ENCODE measurements at places on chromosomes 7 and 10.

GRCh38 chr10:75430000-75430763 lies 1.2 kb upstream of the LRMDA start:
- no peak for DNase-seq

DNA sequence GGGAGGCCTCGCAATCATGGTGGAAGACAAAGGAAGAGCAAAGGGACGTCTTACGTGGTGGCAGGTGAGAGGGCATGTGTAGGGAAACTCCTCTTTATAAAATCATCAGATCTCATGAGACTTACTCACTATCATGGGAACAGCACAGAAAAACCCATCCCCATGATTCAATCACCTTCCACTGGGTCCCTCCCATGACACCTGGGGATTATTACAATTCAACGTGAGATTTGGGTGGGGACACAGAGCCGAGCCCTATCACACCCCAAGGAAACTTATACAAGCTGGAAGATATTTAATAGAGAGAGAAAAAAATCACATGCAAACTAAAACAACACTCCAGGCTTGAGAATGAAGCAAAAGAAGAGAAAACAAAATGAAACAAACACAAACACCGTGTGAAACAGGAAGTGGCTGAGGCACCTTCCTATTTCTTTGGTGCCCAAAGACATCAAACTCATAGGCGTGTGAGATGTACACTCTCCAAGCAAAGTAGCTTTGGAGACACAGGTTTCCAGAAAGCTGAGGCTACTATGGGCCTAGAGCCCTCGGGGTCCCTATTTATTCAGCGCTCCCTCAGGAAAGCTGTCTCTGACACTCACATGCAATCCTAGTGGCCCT lies 97.2 kb downstream of the PRKCQ start:
- DNase-seq, result no peak

DNA sequence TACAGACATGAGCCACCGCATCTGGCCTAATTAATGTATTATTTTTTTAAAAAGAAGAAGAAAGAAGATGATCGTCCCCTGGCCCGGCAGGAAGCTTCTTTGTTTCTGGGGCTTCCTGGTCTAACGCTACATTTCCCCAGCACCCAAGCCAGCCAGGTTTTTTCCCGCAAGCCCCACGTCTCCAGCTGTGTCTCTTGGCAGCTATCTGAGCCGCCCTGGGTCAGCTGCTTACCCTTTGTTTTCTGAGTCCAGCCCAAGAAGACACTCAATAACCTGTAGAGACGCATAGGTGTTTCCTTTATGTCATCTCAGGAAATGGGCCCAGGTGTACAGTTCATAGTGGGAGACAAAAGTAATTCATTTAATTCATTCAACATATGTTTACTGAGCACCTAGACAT lies 110.2 kb downstream of the MTPAP start:
- DNase-seq, result no peak

DNA sequence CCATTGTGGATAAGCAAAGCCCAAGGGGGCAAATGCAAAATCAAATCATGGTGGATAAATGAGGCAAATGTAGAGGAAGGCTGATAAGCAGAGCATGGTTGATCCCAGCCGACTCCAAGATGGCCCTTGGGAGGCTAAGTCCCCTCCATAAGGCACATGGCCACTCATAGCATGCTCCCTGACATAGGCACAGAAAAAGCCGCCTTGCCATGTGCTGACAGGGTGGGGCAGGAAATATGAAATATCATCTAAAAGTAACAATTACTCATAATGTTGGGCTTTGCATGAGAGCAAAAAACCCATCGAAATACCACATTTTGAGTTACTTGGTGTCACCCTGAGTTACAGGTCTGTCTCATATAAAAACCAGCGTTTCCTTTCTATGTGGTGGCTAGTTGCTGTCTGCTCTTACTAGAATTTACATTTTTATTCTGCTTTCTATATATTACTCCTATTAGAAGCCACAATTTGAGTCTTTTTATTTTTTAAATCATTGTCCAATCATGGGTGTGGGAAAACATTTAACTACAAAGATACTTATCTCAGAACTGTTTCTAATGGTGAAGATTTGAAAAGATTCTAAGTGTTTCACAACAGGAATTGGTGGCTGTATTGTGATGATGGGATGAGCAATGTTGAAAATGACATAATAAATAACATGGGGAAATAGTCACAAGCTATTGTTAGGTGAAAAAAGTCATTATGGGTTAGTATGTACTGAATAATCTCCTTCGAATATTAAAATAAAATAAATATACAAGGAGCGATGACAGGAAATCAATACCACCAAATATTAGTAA lies 102.7 kb downstream of the CUBN start:
- DNase-seq, result no peak

- DNase-seq, result no peak
Observed at GRCh38 chr7:116400522-116400921, 99.0 kb upstream of the CAV2 start.

GRCh38 chr10:33304423-33305225 lies 29.8 kb downstream of the NRP1 start:
- no peak for DNase-seq

GRCh38 chr10:103053659-103054581 lies 135.8 kb downstream of the CNNM2 start:
- DNase-seq, result peak; percentile 42

- no peak for DNase-seq
Observed at GRCh38 chr10:99788598-99789256, 6.3 kb downstream of the ABCC2 start.

- no peak for DNase-seq
Observed at GRCh38 chr7:116340943-116341907, 130.9 kb downstream of the TES start.

DNA sequence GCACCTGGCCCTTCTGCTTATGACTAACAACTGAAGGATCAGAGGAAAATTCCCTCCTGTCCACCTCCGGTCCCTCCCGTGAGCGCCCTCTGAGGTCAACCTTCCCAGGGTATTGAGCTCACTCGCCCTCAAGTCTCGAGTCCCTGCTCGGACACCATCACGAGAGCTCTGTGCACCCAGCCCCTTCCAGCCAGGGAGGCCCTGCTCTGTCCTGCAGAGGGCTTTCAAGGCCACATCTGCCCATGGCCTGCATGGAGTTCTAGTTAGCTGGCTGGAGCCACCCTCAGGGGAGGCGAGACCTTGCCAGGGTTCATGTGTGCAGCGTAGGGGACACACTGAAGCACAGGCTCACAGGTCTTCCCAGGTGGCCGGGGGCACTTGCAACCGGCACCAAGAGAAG lies 110.9 kb upstream of the MACROH2A2 start:
- DNase-seq, result no peak

- no peak for DNase-seq
Observed at GRCh38 chr10:105075031-105075430, 433.9 kb downstream of the SORCS3 start.

GRCh38 chr10:128263891-128264688 lies 137.9 kb upstream of the MKI67 start:
- DNase-seq, result peak; percentile 30

DNA sequence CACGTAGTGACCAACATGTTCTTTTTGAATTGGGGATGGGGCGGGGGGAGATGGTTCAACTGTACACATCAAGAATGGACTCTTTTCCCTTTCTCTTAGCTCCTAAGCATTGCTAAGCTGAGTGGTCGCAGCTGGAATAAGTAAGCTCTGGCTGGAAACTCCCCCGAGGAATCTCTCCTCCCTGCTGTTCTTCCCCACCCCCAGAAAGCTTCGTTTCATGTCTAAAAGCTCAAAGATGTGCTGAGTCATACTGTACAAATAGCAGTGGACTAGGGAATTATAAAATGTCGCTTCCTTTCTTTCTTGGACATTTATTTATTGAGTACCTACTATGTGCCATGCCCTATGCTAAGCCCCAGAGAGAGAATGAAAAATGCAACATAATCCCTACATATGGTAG lies 191.1 kb upstream of the ADO start:
- no peak for DNase-seq

GRCh38 chr10:106873770-106874603 lies 290.5 kb downstream of the SORCS1 start:
- DNase-seq, result no peak

GRCh38 chr10:123798856-123799255 lies 92.8 kb downstream of the CPXM2 start:
- DNase-seq, result no peak

DNA sequence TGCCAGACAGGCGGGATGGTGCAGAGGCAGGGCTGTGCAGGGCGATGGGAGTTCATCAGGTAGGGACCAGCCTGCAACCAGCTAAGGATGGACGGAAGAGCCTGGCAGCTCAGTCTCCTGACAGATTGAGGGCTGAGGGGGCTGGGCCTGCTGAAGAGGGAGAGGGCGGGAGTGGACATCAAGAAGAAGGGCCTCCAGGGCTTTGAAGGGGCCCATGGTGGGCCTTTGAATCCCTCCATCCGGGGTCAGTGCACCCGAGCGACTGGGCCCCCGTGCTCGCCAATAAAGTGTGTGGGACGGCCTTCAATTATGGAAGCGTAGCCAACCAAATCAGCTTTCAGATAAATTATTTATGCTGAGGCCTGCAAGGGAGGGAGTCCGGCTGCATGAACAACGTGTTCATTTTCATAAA lies 431.2 kb downstream of the RPS24 start:
- DNase-seq, result no peak

DNA sequence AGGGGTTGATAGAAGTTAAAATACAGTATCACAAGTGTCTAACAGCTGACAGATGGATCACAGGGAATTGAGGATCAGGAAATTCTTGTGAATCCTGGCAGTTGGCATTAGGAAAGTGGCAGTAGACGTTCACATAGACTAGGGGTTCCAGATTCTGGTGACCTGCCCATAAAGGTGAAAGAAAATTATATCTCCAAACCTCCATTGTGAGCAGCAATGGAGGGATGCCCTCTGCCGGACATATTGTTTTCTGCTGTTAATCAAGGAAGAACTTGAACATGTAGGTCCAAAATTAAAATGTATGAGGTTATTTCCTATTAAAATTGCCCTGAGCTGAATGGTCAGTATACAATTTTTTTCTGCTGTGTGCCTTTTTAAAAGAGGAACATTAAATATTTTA lies 5.1 kb downstream of the NME8 start:
- DNase-seq, result no peak

DNA sequence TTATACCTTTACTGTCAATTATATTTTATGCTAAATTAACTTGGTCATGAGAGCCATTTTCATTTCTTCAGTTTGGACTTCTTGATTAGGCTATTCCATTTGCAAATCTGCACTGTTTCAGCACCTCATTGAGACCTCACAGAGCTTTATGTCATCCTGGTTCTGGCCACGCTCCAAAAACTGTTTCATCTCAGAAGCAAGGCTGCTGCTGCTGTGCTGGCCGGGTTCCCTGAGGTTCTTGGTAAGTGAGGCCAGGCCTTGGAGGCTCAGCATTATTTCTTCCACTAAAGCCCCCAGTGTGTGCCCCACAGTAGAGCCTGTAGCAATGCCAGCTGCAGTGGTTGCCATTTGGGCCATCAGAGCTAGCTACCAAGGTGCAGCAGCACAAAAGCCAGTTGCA lies 7.8 kb upstream of the ZNF485 start:
- no peak for DNase-seq

DNA sequence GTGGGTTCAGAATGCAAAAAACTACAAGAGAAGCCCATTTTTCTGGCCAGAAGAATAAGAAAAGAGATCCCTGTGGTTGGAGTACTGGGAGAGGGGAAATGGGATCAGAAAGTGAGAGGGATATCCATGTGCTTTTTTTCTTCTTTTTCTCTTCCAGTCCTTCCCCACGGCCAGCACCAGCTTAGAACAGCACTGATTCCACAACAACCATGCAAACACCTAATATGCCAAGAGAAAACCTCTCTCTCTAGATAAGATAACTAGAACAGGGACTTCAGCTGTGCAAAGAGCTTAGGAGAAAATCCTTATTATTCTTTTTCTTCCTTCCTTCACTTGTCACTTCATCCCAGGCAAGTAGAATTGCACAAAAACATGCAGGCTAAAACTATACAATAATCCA lies 83.5 kb downstream of the ELAPOR2 start:
- no peak for DNase-seq

DNA sequence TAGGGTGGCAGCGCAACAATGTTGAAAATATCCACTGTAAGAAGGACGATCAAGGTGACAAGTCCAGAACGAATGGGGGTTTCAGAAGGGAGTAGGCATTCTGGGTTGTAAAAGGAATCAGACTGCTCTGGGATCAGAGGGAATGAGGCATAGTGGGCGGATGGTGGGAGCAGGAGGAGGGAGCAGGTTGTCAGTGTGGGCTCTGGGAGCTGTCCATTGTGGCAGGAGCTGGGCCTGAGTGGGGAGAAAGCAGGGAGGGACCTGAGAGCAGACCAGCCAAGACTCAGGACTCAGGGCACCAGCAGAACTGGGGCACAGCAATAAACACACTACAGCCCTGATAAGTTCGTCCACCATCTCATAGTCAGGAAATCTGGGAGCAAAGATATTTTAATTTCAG lies 292.6 kb upstream of the MKI67 start:
- no peak for DNase-seq

GRCh38 chr10:110784198-110784597 lies 87.5 kb upstream of the PDCD4 start:
- no peak for DNase-seq

DNA sequence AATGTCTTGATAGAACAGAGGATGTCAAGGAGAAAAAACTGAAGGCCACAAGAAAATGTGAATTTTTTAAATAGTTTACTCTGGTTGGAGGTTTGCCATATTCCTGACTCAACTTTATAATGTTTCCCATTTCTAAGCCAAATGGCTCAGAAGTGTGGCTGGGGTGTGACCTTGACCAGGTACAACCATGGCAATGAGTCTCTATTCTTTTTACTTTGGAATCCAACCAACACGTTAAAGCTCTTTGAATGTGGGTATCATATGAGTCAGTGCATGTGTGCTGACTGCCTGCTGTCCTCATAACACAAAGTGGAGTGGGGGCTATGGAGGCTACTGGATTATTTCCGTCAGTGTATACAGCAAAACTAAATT lies 33.5 kb upstream of the DLD start:
- DNase-seq, result no peak

DNA sequence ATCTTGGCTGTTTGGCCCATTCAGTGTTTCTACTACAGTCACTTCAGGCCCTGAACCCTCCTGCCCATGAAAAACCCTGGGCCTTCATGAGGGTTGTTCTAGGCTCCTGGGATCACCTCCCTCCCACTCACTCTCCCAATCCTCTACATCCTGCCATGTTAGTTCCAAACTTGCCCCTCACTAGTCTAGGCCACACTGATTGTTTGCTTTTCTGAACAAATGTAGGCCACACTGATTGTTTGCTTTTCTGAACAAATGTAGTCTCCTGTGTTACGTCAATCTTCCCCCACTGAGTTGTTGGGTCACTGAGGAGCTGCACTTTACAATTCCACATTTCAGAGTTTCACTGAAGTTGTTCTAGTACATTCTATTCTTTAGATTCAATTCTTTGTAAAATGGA lies 5.3 kb upstream of the ALDH18A1 start:
- no peak for DNase-seq

DNA sequence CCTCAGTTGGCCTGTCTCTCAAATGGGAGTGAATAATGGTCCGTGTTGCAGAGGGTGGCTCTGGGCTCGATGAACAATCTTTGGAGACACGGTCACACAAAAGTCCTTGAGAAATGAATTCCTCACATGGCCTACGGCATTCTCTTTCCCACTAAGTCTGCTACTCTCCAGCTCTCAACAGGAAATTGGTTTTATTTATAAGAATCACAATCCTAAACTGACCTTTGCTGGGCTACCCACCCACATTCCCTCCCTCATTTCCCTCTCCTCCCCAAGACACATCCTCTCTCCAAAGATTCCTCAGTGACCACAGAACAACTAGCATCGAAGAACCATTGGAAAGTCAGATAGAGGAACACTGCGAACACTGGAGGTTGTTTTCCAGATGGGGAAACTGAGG lies 4.7 kb downstream of the AFAP1L2 start:
- DNase-seq, result no peak

- DNase-seq, result no peak
Observed at GRCh38 chr10:75291805-75292204, 56.0 kb upstream of the COMTD1 start.

GRCh38 chr7:123916240-123916724 lies 8.8 kb upstream of the SPAM1 start:
- peak; percentile 1 for DNase-seq

Measured in putamen (tissue), 1 donor.